Fibroblast of gingiva (primary cell): ENCODE measurements at places on chromosomes 2 and 18.

DNA sequence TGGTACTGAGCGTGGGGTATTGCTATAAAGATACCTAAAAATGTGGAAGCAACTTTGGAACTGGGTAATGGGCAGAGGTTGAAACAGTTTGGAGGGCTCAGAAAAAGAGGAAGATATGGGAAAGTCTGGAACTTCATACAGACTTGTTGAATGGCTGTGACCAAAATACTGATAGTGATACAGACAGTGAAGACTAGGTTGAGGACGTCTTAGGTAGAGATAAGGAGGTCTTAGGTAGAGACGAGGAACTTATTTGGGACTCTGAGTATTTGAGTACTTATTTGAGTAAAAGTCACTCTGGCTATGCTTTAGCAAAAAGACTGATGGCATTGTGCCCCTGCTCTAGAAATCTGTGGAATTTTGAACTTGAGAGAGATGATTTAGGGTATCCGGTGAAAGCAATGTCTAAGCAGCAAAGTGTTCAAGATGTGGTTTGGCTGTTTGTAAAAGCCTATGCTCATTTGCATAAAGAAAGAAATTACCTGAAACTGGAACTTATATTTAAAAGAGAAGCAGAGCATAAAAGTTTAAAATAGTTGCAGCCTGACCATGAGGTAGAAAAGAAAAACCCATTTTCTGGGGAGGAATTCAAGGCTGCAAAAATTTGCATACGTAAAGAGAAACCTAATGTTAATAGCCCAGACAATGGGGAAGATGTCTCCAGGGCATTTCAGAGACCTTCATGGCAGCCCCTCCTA is 219.6 kb downstream of the PDE1A start:
- DNase-seq: no peak

DNA sequence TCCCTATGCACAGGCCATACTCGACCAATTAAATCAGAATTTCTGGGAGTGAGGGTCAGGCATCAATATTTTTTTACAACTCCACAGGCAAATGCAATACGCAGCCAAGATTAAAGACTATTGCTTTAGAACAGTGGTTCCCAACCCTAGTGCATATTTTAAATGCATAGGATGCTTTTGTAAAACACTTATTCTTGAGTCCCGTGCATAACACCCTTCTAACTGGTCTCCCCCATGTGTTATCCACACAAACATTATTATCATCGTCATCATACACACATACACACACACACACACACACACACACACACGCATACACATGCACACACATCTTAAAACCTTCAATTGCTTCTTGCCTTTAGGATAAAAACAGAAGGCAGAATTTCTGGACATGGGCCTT is 145.0 kb upstream of the PELI1 start:
- DNase-seq: no peak

DNA sequence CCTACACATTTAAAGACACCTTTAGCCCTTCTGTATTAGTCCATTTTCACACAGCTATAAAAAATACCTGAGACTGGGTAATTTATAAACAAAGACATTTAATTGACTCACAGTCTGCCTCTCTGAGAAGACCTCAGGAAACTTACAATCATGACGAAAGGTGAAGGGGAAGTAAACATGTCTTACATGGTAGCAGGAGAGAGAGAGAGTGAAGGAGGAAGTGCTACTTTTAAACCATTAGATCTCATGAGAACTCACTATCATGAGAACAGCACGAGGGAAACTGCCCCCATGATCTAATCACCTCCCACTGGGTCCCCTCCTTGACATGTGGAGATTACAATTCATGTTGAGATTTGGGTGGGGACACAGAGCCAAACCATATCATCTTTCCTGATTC is 946.6 kb downstream of the SLC4A3 start:
- no peak for DNase-seq

DNA sequence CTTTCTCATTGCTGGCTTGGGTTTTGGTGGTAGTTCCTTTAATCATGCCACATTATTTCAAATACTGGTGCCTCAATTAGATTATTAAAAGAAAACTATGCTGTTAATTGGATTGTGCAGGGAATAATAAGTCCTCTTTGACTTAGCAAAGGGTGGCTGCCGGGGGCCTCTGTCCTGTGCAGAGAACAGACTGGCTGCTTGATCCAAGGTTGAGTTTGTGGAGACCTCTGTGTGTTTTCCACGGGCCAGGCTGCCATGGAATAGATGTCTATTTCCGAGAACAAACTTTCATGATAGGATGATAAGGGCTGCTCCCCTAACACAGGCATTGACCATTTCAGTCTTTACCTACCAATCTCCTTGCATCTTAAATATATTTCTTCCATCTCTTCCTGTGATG is 30.4 kb upstream of the OTOS start:
- DNase-seq: no peak

GRCh38 chr18:21181766-21182165 is 60.3 kb upstream of the GREB1L start:
- no peak for DNase-seq

DNA sequence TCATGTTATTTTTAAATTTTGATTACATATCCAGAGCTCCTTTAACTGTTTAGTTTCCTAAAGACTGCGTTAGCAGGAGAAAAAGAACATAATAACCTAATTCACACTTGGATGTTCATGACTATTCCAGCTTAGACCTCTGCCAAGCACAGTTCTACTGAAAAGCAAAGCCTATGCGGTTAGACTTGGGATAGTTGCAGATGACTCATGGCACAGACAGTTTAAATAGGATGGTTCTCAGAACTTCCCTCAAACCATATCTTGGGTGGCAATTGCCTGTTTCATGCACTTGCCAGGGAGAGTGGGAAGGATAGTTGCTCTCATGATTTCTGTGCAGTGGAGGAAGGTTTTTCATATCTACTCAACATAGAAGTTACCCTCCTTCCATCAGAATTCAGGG is 149.7 kb upstream of the KLHL29 start:
- DNase-seq: no peak

DNA sequence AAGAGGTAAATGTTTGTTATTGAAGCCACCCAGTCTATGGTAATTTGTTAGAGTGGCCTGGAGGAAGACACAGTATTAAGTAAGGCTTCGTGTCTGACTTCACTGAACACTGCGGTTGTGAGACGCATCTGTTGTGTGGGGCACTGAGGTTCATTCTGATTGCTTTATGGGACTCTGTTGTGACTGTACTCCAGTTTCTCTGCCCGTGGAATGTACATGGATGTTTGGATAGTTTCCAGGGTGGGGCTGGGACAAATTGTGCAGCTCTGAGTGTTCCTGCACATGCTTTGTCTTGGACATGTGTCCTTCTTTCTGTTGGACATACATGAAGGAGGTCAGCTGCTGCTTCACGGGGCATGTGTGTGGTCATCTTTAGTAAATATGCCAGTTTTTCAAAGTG is 58.6 kb downstream of the ODC1 start:
- peak; percentile 18 for DNase-seq

GRCh38 chr2:178380763-178381162 is 70.2 kb downstream of the PRKRA start:
- no peak for DNase-seq

- no peak for DNase-seq
Observed at GRCh38 chr2:119678021-119678656, 862 bp upstream of the TMEM177 start.

- DNase-seq: no peak
Observed at GRCh38 chr2:60518567-60518966, 34.9 kb downstream of the BCL11A start.

DNA sequence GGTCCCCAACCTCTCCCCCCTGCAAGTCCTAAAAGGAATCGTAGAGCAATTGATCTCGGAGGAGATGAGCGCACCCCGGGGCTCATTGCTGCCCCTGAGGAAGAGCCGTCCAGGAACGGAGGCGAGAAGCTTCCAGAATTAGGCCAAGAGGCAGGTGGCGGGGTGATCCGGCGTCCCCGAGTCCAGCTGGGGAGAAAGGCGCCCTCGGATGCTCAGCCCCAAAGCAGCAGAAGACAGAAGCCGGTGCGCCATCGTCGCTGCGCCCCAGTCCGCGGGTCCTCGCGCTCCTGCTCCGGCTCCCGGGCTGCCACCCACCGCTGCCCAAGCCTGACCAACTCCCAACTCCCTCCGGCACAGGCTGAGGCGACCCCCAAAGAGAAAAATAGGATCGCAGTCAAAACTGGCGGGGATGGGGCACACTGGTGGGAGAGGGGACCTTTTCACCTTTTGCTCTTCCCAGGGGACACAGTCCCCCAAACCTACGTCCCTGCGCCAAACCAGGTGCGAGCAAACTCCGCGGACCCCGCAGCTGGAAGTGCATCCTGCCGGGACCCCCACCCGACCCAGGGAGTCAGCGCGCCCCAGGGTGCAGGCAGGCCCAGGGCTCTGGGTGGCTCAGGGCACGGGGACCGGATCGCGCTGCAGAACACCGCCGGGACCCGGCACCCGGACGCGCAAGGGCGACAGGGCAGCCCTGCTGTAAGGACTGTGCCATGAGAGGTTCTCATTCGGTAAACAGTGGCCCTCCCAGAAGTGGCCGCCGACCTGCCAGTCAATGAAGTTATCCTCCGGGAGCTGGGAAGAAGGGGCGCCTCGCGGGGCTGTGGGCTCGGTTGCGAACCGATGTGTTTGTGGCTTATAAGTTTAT is 8.4 kb upstream of the MEIS1 start:
- DNase-seq: no peak

- DNase-seq: no peak
Observed at GRCh38 chr2:20533993-20534622, 87.2 kb downstream of the RHOB start.

DNA sequence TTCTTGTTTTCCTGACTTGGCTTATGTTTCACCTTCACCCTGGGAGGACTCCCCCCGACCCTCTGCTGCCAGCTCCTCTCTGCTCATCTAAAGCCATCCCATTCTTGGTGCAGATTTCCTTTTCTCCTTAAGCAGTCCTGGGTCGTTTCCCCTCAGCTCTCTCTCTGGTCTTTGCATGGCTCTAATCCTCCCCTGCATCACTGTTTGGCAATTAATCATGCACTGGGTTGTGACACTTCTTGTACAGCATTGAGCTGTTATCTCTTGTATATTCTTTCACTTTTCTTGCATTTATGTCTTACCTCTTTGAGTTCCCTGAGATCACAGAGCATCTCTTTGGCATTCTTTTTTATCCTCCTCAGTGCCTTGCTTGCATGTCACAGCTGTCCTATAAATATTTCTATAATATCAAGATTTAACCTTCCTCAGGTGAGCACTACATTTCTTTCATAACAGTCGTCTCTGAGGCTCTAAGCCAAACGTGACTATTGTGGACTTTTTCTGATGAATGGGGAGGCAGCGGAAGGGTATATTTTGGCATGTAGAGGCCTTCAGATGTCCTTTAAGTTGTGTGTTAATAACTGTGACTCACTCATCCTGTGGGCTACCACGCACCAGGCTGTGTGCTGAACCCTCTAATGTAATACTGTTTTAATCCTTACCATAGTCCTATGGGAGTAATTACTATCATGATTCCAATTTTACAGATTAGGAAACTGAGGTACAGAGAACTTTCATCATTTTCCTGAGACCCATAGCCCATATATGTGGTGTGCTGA is 507.5 kb downstream of the SLC4A3 start:
- DNase-seq: no peak

GRCh38 chr2:174546519-174547506 is 50.8 kb downstream of the WIPF1 start:
- DNase-seq: peak; percentile 19

GRCh38 chr18:63982361-63982760 is 12.5 kb downstream of the SERPINB8 start:
- DNase-seq: no peak

DNA sequence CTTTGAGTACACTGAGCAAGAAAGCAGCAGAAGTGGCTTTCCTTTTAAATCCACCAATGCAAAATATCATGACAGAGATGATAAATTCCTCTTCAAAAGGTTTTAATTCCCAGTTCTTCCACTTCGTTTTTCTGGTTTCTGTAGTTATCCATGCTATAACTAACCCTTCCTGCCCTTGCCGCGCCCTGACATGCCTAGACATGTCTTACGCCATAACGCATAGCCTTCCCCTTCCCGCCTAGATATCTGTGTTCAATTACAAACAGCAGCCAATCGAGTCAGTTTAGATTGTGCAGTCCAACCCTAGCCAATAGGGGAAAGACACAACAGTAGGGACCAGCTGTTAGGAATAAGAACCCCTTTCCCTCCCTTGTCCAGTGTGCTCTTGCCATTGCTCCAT is 16.1 kb downstream of the PRPF40A start:
- no peak for DNase-seq

- no peak for DNase-seq
Observed at GRCh38 chr2:120595739-120596138, 139.9 kb upstream of the GLI2 start.

GRCh38 chr2:45894211-45894610 is 242.7 kb downstream of the PRKCE start:
- no peak for DNase-seq

GRCh38 chr2:105055613-105056012 is 17.7 kb downstream of the MRPS9 start:
- DNase-seq: peak; percentile 9

GRCh38 chr2:231680285-231680991 is 27.9 kb upstream of the PTMA start:
- DNase-seq: no peak

DNA sequence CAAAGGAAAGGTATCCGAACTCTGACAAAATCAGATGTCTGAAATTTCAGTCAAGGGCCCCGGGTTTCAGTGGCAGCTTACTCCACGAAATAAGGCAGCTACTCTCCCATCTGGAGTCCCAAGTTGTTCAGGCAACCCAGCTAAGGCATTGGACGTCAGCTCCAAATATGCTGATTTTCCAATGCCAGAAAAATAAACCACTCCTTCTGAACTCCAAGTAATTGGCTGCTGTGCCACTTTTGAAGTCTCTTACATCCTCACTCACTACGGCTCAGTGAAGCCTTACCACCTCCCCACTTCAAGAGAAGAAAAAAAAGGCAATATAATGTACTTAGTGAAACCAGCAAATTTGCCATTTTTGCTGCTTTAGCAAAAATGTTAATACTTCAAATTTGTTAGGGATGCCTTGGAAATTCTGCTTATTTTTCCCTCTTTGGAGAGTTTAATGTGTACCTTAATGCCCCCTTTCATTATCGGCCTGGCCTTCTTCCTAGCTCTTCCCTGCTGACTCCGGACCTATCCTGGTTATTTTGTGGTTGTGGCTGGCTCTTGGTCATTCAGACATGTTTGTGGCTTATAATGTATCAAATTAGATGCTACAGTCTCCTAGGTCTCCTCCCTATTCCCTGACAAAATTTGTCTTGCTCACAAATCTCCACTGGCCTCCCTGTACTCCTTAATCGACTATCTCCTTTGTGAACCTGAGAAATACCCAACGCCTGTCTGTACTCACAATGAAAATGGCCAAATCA is 589.2 kb upstream of the ZEB2 start:
- no peak for DNase-seq

GRCh38 chr2:122389694-122390093 is 634.2 kb downstream of the TSN start:
- DNase-seq: no peak

- DNase-seq: no peak
Observed at GRCh38 chr2:230913406-230914143, 11.5 kb downstream of the GPR55 start.

DNA sequence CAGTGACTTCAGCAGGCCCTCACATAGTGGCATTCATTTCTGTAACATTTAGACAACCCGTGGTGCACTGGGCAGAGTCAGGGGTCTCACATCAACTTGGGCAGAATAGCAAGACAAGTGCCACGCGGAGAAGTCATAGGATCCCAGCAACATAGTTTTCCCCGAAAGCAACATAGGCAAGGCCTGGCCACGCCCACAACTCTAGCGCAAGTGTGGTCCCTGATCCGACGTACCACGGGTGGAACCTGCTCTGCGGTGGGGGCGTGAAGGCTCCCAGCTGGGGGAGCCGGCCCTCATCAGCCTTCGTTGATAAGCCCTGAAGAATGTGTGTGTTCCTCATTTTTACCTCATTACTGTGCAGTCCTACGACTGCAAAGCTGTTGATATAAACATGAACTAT is 261.2 kb downstream of the EIPR1 start:
- no peak for DNase-seq
